ENCODE measurements at places on chromosomes 12 and 14.

GRCh38 chr14:73712540-73713180 is 1.5 kb downstream of the PNMA1 start:
- no peak for DNase-seq

GRCh38 chr12:125387206-125387605 is 322.0 kb downstream of the AACS start:
- no peak for DNase-seq

- no peak for DNase-seq
These were observed 366.0 kb upstream of the RGS6 start for GRCh38 chr14:71566276-71566675.

GRCh38 chr12:109888179-109889020 is 8.1 kb upstream of the GLTP start:
- peak; percentile 95 for DNase-seq

- DNase-seq: no peak
These were observed 45.6 kb upstream of the EGLN3 start for GRCh38 chr14:33996462-33996861.

- DNase-seq: no peak
These were observed 18.2 kb upstream of the ANAPC7 start for GRCh38 chr12:110421701-110422100.

DNA sequence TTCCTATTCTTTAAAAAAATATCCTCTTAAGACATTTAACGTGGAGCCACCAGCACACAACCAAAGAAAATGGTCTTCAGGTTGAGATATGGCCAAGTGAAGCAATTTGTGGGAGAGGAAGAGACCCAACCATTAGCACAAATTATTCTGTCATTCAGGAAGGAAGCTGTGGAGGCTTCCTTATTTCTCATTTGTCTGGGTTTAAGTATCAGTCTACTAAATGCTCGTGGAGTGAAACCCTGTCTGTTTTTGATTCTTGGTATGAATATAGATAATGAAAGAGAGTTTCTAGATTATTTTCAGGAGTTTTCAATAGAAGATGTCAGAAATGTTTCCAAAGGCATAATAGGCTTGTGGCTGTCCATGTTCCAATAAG is 125.1 kb downstream of the GPR65 start:
- no peak for DNase-seq

Measured in amniotic epithelial cell (primary cell).